Hematopoietic multipotent progenitor cell (in vitro differentiated cells): ENCODE measurements at places on chromosomes 5 and 9. TPM values are rescaled to one million over a fixed set of nuclear protein-coding genes. Genes with fewer than 3 reads are reported as not detected.

Gene ZNF367
- total RNA-seq, result 3.8 TPM

Gene CCL21
- total RNA-seq, result not detected

Gene STOM
- total RNA-seq, result 88.3 TPM

Gene ZNF354C
- total RNA-seq, result 3.2 TPM

Gene DAPK1
- total RNA-seq, result 148 TPM
